RPMI7951 (cell line): ENCODE measurements at places on chromosomes 1 and 21. TPM values are rescaled to one million over a fixed set of nuclear protein-coding genes. Genes with fewer than 3 reads are reported as not detected.

GRCh38 chr1:101595881-101596374 lies 359.1 kb downstream of the S1PR1 start:
- no peak for DNase-seq

- DNase-seq: peak; percentile 75
Observed at GRCh38 chr1:16187748-16188401, 24.6 kb downstream of the ARHGEF19 start.

GRCh38 chr1:88646476-88647248 lies 37.4 kb upstream of the PKN2 start:
- DNase-seq: no peak

- peak; percentile 47 for DNase-seq
Observed at GRCh38 chr1:54542962-54543539, 5.0 kb upstream of the ACOT11 start.

- peak; percentile 65 for DNase-seq
Observed at GRCh38 chr1:31705080-31705866, 1.5 kb upstream of the COL16A1 start.

DNA sequence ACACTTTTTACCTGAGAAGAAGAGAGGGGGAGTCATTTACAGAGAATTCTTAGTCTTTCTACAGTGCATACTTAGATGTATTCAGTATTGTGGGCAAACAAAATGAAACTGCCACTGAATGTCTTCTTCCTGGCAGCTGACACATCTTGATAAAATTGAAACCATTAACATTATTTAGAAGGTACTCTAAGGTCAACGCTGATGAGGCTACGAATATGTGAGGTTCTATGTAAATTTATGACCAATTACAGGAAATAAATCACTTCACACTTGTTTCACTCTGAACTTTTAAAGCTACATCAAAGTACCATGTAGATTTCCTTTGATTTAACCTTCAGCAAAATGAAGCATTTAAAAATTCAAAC lies 51.3 kb upstream of the GFI1 start:
- DNase-seq: peak; percentile 24

DNA sequence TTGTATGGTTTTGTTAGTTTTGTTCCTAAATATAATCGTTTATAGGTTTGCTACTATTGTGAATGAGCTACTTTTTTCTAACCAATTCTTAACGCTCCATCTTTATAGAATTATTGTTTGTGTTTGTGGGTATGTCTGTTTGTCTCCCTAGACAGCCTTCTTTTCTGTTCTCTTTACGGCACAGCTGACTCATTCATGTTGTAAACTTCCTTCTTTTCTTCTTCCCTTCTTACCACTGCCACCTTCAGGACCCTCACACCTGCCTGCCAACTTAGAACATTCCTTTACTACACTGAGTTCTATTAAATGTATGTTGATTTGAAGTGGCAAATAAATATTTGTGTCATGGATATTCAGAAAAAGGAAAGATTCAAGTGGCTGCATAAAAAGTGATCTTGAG lies 29.1 kb downstream of the AK5 start:
- no peak for DNase-seq

DNA sequence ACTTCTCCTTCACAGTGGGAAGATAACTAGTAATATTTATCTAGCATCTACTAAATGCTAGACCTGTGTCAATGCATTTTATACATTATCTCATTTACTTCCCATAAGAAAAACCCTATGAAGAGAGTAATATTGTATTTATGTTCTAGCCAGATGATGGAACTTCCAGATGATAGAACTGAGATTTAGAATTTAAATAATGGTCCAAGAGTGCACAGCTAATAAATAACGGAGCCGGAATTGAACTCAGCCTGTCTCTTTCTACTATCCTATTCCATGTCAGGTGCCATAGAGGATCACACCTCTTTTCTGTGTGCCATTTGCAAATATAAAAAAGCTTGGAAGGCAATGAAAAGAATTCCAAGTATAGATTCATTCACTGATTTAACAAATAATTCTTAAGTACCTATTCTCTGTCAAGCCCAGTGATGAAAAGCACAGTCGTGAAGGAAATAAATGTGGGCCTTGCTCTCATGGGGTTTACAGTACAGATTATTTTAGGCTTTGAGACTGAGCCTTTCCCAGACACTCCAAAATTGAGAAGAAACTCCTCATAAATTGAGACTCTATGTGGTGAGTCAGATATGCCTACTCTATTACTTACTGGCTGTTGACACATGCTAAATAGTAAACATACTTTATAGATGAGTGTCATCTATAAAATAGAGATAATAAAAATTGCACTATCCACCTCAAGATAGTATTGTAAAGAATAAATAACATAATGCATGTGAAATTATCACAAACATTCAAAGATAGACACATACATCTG lies 378.0 kb upstream of the PRMT6 start:
- no peak for DNase-seq

DNA sequence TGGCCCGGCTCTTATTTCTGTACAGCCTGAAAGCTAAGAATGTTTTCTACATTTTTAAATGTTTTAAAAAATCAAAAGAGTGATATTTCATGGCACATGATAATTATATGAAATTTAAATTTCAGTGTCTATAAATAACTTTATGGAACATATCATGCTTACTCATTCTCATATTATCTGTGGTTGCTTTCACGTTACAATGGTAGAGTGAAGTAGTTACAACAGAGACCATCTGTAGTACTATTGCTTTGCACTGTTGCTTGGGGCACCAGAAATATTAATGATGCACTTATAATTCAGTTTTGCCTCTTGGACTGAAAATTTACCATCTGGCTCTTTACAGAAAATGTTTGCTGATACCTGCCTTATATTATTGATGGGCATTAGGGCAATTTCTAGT lies 481.6 kb downstream of the PLPP3 start:
- DNase-seq: no peak

DNA sequence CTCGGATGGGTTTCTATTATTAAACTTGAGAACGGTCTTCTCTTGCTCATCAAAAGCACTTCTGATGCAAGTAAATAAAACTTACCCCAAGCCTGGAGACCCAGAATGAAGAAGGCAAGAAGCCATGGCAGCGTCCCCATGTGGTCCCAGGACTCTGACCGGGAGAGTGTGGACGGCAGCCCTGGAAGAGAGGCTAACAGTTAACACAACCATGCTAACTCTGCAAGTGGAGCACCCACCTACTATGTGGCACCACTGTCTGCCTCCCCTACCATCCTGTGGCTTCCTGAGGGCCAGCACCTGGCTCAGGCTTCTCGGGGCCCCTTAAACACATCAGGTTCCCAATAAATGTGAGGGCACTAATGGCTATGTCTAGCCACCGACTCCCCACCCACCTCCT lies 2.2 kb downstream of the PGLYRP3 start:
- DNase-seq: no peak

DNA sequence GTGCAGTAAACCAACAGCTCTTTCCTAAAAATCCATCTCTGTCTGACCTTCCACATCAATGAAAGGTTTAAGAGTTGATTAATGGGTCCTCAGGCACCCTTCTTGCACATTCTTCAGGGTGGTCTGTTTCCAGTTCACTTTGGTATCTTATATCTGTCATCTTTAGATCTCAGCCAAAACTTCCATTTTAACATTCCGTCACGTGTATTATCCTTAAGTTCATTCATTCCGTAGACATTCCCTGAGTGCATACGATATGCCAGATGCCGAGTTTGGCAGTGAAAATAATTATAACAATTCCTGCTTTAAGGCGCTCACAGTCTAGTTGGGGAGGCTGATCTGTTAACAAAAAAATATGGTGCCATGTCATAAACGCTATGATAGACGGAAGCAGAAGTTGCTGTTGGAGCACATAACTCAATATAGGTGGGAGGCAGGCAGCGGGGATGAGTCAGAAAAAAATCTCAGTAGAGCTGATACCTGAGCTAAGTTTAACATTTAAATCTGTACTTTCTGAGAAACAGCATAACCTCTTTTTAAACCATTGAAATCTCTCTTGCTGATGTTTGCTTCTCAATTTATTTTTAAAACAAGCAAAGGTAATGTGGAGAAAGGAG lies 59.6 kb upstream of the HOOK1 start:
- DNase-seq: no peak

GRCh38 chr1:205301205-205301821 lies 20.2 kb downstream of the NUAK2 start:
- peak; percentile 84 for DNase-seq

- DNase-seq: peak; percentile 89
Observed at GRCh38 chr1:59020151-59020997, 236.5 kb upstream of the JUN start.

- DNase-seq: no peak
Observed at GRCh38 chr1:2429780-2430591, 17.6 kb upstream of the PEX10 start.

DNA sequence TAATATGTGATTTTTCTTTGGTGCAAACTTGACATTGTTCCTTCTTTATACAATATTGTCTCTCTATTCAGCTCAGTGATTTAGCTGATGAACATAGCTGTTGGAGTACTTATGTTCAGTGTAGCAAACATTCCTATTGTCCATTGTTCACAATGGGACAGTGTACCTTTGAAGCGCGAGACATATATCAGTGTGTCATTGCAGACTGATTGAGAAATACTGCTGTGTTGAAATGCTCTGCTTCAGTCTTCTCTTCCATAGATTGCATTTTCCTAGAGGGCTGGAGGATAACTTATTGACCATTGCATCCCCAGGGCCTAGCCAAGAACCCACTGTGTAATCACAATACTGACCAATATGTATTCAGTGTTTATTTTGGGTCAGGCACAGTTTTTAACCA lies 46.5 kb downstream of the HLX start:
- DNase-seq: no peak

- no peak for DNase-seq
Observed at GRCh38 chr1:175530622-175531375, 212.6 kb downstream of the TNR start.

DNA sequence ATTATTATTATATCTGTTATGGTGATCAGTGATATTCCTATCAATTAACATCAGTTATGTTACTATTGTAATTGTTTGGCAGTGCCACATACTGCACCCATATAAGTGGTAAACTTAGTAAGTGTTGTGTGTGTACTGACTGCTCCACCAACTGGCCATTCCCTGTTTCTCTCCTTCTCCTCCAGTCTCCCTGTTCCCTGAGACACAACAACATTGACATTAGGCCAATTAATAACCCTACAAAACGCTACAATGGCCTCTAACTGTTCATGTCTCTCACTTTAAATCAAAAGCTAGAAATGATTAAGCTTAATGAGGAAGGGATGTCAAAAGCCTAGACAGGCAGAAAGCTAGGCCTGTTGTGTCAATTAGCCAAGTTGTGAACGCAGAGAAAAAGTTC lies 6.6 kb upstream of the THRAP3 start:
- DNase-seq: peak; percentile 35

DNA sequence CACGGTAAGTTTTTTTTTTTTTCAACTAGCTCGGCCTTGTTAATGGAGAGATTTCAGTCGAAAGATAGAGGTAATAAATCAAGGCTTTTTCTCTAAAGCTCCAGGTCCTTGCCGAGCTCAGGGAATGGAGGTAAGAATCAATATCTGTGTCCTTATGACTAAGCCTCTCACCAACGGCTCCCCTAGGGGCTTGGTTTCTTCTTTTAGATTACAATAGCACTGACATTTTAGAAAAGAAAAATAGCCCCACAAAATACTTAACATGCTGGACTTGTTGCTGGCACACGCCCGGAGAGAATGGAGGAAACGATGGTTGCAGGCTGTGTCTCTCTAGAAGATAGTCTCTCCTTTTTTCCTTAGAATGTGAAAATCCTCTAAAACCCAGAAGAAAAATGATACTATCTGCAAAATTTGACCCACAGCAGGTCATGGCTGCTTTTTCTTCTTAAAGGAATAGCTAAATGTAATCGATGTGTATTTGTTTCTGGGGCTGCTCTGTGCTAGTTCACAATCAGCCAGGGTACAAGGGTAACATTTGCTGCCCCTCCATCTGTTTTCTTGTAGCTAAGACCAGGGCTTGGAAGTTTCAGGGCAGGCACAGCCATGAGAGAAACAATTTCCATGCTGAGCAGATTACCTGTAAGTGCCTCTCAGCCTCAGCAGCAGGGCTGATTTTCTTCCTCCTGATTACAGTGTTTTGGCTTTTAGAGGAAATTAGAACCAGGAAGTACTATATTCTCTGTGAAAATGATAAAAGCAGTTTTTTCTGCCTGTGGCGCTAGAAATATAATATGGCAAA lies 86.2 kb upstream of the GNG12 start:
- no peak for DNase-seq

DNA sequence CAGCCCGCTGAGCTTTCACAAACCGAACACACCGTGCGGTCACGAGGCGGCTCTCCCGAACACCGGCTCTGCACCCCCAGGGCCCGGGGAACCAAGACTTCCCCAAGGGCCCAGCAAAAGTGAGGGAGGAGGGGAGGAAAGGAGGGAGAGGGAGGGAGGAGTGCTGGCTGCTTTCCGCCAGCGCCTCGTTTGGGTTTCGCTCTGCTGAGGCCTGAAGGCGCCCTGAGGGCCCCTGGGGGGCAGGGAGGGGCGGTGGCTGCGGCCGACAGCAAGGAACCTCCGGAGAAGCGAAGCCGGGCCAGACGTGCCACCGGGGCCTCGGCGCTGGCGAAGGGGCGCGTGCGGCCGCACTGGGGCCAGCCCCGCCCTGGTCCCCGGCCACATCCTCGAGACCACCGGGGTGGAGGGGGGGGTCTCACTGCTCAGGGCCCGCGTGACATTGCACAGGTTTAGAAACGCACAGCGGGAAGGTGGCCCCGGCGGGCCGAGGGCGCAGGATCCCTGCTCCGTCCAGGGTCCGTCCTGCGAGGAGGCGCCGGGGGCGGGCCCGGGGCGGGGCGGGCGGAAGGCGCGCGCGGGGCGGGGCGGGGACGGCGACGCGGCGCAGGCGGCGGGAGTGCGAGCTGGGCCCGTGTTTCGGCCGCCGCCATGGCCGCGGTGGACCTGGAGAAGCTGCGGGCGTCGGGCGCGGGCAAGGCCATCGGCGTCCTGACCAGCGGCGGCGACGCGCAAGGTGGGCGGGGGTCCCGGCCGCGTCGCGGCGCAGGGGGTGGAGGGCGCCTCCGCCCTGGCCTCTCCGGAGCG lies at the start of gene PFKL:
Gene PFKL, plus strand, starts transcription at position 596 of the 804 bp plus-strand sequence. Its CDS starts 53 bp downstream, at position 649.
- peak; percentile 84 for DNase-seq

GRCh38 chr1:32179193-32179442 lies 357 bp upstream of the TXLNA start:
- no peak for DNase-seq

GRCh38 chr1:2173546-2174347 lies 20.8 kb downstream of the FAAP20 start:
- no peak for DNase-seq

Gene NES
- 24.2 and 39.1 TPM in 2 replicates for total RNA-seq

Gene CLCNKA
- total RNA-seq: 0.12 TPM in 1 of 2 replicates, not detected in the other

Gene DMRTA2
- total RNA-seq: 0.12 and 0.20 TPM in 2 replicates

Gene ACTRT2
- not detected in 2 replicates for total RNA-seq

Gene CFHR2
- not detected in 2 replicates for total RNA-seq

Gene SLC25A44
- 8.3 and 10.1 TPM in 2 replicates for total RNA-seq
